Endothelial cell of umbilical vein (primary cell): ENCODE measurements at places on chromosomes 5 and 9. TPM values are rescaled to one million over a fixed set of nuclear protein-coding genes. Genes with fewer than 3 reads are reported as not detected.

DNA sequence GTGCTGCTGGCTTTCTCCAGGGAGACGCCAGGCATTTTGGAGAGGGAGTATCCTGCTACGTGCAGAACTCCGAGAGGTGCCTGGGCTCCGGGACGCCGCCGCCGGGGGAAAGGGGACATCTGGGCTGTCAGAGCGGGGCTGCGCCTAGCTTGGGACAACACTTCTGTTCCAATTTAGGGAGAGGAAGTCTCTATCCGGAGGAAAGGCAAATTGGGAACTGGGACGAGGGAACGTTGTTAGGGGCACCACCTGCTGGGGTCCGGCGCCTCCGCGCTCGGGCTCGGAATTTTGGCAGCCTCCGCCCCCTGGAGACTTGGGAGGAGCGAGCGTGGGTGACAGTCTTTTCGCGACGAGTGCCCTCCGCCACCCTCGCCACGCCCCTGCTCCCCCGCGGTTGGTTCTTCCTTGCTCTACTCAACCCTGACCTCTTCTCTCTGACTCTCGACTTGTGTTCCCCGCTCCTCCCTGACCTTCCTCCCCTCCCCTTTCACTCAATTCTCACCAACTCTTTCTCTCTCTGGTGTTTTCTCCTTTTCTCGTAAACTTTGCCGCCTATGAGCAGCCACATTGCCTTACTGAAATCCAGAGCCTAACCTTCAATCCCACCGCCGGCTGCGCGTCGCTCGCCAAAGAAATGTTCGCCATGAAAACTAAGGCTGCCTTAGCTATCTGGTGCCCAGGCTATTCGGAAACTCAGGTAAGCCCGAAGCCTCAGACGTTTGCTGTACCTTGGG, 1.6 kb downstream of the TSLP start:
- DNase-seq = no peak

DNA sequence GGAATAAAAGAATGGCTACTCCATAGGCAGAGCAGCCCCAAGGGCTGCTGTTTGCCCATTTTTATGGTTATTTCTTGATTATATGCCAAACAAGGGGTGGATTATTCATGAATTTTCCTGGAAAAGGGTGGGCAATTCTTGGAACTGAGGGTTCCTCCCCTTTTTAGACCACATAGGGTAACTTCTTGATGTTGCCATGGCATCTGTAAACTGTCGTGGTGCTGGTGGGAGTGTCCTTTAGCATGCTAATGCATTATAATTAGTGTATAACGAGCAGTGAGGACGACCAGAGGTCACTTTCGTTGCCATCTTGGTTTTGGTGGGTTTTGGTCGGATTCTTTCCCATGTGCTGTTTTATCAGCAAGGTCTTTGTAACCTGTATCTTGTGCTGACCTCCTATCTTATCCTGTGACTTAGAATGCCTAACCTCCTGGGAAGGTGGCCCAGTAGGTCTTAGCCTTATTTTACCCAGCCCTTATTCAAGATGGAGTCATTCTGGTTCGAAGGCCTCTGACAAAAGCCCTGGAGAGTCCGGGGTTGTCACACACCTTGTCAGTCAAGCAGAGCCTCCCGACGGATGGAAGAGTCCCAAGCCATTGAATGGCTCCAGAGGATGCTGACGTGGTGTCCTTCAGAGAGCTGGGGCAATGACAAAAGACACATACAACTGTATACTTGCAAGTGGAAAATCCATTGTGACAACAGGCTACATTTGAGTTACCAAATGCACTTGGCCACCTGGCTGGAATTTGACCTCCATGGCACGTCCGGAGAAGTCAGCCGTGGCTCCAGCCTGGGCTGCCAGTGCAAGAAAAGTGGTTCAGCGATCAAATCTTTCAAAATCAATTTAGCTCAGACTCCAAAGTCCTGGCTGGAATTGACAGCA, 67.1 kb upstream of the CLINT1 start:
- no peak for DNase-seq

DNA sequence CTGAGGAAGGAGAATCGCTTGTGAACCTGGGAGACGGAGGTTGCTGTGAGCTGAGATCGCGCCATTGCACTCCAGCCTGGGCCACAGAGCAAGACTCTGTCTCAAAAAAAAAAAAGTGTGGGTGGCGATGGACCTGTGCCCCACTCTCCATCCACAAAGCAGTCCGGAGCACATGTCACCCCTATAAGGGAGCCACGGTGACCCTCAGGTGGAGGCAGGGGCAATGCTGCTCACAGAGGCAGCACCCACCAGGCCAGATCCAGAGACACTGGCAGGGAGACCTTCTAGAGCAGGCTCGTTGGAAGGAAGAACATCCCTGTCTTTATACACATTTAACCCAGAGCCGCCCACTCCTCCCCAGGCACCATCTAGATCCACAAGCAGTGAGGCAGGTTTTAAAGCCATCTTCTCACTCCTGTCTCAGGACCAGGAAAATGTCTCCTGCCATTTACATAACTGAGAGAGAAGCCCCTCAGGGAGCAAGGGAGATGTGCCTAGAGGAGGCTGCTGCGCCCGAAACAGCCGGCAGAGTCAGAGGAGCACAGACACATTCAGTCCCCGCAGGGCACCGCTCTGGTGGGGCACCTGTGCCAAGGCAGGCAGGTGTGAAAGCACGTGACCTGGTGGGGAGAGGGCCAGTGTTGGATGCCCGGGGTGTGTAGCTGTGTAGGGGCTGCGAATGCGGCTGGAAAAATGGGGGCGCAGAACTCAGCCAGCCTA, 31.6 kb upstream of the ADAMTS2 start:
- DNase-seq = no peak

- DNase-seq = no peak
These were observed 105.9 kb downstream of the MRPS27 start for GRCh38 chr5:72214168-72214567.

SPINK4 gene
- not detected in 2 replicates for total RNA-seq
